Activated CD4-positive, alpha-beta T cell treated with anti-CD3 and anti-CD28 coated beads, Interleukin-2, Interleukin-6, amounts not matched to agents 100 ng/mL and 50 ng/mL, durations not matched to agents 16 hours and 8 hours (primary cell): ENCODE measurements at places on chromosomes 6 and 20.

DNA sequence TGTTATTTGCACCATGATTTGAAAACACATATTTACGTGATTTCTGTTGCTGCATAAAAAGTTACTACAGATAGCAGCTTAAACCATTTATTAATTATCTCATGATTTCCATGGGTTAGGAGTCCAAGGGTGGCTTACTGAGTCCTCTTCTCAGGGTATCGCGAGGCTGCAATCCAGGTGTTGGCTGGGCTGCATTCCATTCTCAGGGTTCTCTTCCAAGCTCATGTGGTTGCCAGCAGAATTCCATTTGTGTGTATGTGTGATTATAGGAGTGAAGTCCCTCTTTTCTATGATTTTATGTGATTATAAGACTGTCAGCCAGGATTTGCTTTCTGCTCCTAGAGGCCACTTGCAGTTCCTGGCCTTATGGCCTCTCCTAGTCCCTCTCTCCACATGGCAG is 135.1 kb downstream of the FAM83B start:
- DNase-seq = no peak

DNA sequence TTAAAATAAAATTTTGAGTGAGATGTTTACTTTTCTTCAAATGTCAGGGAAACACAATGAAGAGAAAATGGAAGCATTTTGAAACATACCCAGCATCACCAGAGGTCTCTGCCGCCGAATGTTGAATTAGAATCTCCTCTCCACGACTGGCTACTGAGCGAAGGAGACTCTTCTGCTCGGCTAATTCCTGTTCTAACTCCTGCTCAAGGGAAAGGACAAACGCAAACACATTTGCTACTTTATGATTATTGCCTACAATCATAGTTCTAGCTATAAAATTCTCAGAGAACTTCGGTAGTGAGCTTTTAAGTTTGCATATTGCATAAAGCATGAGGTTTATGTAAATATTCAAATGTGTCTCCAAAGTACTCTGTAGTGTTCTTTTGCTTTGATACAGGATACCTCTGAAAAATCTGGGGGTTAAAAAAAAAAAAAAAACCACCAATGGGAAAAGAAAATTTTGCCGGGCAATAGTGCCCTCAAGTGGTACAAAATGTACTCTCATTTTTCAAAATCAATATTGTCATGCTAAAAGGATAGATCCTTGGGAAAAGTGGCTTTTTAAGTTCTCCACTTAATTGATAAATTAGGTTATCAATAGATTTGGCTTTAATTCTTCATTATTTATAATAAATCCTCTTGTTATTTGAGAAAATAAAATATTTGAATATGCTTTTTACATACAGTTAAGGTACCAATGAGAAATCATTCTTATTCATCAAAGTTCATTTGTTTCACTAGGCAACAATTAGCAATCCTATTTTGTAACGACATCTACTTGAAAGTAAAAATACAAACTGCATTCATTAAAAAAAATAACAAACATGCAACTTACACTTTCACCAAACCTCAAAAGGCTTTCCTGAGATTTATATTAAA is 369.0 kb downstream of the SYNE1 start:
- DNase-seq = peak; percentile 39

- DNase-seq = no peak
Observed at GRCh38 chr6:93799226-93799625, 379.9 kb upstream of the EPHA7 start.

GRCh38 chr6:108029226-108029921 is 45.2 kb downstream of the OSTM1 start:
- DNase-seq = no peak

- no peak for DNase-seq
Observed at GRCh38 chr6:28897369-28897745, 26.4 kb downstream of the TRIM27 start.

GRCh38 chr6:31874836-31875572 is 3.8 kb downstream of the SLC44A4 start:
- no peak for DNase-seq

DNA sequence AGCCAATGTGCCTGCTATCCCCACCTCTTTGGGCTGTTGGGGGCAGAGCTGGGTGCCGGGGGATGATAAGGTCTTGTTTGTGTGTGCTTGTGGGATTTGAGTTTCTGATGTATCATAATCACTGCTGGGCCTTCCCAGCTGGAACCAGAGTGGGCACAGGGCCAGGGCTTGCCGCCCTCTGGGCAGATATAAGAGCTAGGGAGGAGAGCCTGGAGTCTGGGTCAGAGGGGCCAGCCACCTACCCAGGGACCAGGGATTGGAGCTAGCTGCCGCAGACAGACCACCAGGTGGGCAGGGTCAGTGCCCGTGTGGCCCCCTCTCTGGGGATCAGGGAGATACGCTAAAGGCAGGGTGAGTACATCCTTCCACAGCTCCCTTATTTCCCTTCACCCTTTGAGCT is 3.1 kb upstream of the TLDC2 start:
- DNase-seq = no peak

DNA sequence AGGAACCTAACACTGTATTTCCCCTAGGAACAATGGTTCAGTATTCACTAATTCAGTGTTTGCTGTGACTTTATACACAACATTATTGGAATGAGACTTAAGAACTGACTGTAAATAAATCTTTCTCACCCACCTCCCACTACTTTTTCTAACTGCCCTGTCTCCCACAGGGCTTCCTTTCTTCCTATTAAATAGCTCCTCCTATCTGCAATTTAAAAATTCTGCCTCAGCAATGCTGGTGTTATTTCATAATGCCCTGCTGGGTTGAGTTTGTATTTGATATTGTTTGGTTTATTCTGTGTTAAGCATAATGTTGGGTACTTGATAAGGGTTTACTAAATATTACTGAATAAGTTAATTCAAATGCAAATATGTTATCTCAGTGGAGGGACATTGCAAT is 573.1 kb upstream of the RNF217 start:
- no peak for DNase-seq

DNA sequence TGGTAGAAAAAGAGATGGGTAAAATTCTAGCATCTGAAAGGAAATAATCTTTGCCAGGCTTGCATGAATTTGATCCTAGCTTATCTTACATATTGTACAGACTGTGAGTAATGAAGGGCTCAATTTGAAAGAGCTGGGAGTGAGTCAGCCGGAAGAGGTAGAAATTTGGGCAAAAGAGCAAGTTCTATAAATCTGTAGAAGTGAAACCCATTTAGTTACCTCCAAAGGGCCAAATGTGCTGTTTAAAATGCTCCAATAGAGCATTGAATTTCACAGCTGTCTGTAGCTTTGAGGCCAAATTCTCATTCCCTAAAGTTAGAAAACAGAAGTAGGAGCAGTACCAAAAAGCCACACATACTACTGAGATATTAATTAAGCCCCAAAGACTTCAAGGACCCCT is 466.1 kb downstream of the BTBD3 start:
- DNase-seq = no peak

- peak; percentile 91 for DNase-seq
Observed at GRCh38 chr6:31497531-31498476, at the start of gene MICB. TSS of gene MICB (plus strand) at chr6:31498145. CDS start at chr6:31498194, 49 bp downstream.

DNA sequence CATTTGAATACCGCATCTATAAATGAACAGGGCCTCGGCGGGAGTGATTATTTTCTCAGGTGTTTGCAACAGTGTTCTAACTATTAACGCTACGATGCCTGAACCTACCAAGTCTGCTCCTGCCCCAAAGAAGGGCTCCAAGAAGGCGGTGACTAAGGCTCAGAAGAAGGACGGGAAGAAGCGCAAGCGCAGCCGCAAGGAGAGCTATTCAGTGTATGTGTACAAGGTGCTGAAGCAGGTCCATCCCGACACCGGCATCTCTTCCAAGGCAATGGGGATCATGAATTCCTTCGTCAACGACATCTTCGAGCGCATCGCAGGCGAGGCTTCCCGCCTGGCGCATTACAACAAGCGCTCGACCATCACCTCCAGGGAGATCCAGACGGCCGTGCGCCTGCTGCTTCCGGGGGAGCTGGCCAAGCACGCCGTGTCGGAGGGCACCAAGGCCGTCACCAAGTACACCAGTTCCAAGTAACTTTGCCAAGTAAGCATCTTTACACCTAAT is 70.9 kb downstream of the HFE start:
- peak; percentile 94 for DNase-seq

- no peak for DNase-seq
Observed at GRCh38 chr6:2507016-2507415, 243.7 kb downstream of the MYLK4 start.

GRCh38 chr20:6426287-6426891 is 303.6 kb upstream of the FERMT1 start:
- no peak for DNase-seq

DNA sequence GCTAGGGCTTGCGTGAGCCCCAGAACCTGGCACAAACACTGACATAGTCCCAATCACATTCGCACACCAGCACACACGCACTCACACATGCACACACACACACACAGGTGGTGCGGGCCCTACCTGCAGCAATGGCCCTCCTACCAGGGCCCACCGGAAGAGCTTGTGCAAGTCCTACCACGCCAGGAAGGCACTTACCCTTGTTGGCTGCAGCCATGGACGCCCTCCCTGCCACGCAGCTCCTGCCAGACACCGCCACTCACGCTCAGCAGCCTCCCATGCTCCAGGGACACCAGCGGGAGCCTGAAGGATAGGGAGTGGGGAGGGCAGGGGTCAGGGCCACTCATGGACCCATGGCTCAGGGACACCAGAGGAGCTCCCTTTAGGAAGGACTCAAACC is 7.7 kb downstream of the ADISSP start:
- no peak for DNase-seq

GRCh38 chr6:16132909-16133308 is 4.0 kb downstream of the MYLIP start:
- peak; percentile 17 for DNase-seq

- no peak for DNase-seq
Observed at GRCh38 chr6:54041239-54041638, 70.0 kb upstream of the MLIP start.

GRCh38 chr6:168638468-168639271 is 197.7 kb downstream of the SMOC2 start:
- no peak for DNase-seq

GRCh38 chr6:37725957-37726356 is 28.3 kb upstream of the MDGA1 start:
- DNase-seq = no peak

GRCh38 chr6:136711644-136712043 is 80.6 kb downstream of the MAP3K5 start:
- DNase-seq = no peak

GRCh38 chr6:38799529-38800184 is 84.5 kb downstream of the DNAH8 start:
- DNase-seq = no peak

GRCh38 chr6:72619883-72620696 is 1.8 kb upstream of the KCNQ5 start:
- peak; percentile 79 for DNase-seq

- no peak for DNase-seq
Observed at GRCh38 chr6:160330619-160331018, 17.6 kb upstream of the SLC22A3 start.

DNA sequence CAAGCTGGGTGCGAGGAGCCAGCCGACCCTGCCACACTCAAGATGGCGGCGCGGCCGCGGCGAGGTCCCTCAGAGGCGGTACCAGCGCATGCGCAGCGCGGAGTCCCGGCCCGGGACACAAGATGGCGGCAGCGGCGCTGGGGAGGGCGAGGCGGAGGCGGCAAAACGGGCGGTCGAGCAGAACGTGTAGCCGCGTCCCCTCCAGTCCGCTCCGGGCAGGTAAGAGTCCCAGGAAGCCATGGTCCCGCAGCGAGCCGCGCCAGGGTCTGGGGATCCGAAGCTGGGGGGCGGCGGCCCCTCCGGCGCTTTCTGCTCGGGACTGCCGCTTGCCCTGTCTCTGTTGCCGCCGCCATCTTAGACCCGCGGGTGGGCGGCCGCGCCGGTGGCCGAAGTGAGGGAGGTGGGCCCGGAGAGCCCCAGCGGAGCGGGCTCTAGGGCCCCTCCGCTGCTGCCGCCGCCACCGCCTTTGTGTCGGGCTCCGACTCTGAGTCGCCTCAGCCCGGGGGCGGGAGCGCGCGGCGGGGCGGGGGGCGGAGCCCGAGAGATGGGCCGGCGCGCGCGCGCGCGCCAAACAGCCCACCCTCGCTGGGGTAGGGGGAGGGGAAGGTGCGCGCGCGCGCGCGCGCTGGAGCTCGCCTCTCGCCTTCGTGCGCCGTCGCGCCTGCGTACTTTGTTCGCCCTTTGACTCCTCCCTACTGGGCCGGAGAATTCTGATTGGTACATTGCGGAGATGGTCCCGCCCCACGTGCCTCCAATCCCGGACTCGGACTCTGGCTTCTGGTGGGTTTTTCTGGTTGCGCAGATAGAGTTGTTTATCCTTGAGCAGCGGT is at the start of gene PCIF1:
TSS of gene PCIF1 (plus strand) at position 98 of the 830 bp plus-strand sequence. CDS start 4,317 bp downstream, outside the sequence.
- peak; percentile 99 for DNase-seq

DNA sequence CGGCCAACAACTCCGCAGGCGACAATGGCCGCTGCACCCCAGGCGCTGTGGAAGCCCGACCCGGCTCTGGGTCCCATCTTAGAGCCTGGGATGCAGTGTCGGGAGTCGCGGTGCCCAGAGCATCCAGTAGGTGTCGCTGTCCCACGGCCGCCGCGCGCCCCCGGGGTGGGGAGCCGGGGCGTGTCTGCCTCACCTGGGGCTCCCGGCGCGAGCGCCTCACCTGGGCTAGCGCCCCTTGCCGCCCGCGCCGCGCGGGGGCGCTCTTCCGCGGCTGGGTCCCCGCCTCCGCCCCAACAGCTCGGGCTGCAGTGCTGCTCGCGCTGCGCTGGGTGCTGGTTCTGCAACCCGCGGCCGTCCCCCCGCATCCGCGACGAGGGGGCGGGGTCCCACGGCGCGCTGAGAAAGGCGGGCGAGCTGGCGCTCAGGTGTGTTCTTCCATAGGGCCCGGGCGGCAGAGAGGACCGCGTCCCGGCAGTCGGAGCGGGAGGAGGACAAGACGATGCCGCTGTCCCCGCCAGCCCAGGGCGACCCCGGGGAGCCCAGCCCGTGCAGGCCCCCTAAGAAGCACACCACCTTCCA is at the start of gene CRYBG1:
TSS of gene CRYBG1 (plus strand) at position 308 of the 579 bp plus-strand sequence. CDS start at position 500, 192 bp downstream.
- DNase-seq = peak; percentile 72

DNA sequence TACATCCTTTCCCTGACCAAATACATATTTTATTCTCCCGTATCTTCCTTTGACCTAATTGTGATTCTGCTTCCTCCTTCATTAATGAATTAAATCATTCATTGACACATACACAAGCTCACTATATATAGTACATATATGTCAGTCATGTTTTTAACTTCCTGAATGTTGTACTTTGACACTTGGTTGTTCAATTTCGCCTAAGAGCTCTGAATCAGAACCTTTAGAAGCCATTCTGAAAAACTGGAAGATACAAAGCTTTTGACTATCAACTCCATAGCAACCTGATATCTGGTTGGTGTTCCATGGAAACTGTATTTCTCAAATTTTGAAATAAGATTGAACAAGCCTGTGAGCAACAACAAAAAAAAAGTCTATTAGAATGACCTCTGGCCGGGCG is 27.3 kb upstream of the HFE start:
- no peak for DNase-seq

- DNase-seq = no peak
Observed at GRCh38 chr20:35497320-35497719, 32.1 kb downstream of the C20orf173 start.
